CD4-positive, alpha-beta T cell (primary cell): ENCODE measurements at places on chromosomes 1 and 21. TPM values are rescaled to one million over a fixed set of nuclear protein-coding genes. Genes with fewer than 3 reads are reported as not detected.

Gene NTMT2
- not detected for total RNA-seq

Gene CSF1
- total RNA-seq = 6.7 TPM

Gene INKA2
- total RNA-seq = not detected

Gene WNT2B
- 0.33 TPM for total RNA-seq

Gene BATF3
- 1.2 TPM for total RNA-seq

Gene LCE2A
- total RNA-seq = not detected

Gene HMCN1
- 0.14 TPM for total RNA-seq

Gene VHLL
- not detected for total RNA-seq

Gene MX1
- 82.3 TPM for total RNA-seq

Gene OR2L2
- total RNA-seq = 0.22 TPM

Gene TIAM1
- total RNA-seq = 39.8 TPM

Gene SPRR2F
- not detected for total RNA-seq

Gene CASZ1
- 22.8 TPM for total RNA-seq

Gene CNKSR1
- 3.6 TPM for total RNA-seq

Gene RAB3GAP2
- total RNA-seq = 39.4 TPM

Gene DTL
- total RNA-seq = 0.64 TPM

Gene ROR1
- not detected for total RNA-seq

Gene FCGR3A
- 0.25 TPM for total RNA-seq

Gene GPN2
- 44.4 TPM for total RNA-seq

Gene PLA2G2F
- total RNA-seq = not detected

Gene ZDHHC18
- 48.0 TPM for total RNA-seq

Gene KCNT2
- total RNA-seq = not detected

Gene PTGFRN
- 0.38 TPM for total RNA-seq
